Esophagus mucosa (tissue), 1 donor: ENCODE measurements at places on chromosomes 2 and 18. TPM values are rescaled to one million over a fixed set of nuclear protein-coding genes. Genes with fewer than 3 reads are reported as not detected.

ZNF24 gene
- total RNA-seq: 26.7 TPM

RGPD4 gene
- not detected for total RNA-seq

GPR45 gene
- total RNA-seq: not detected

POTEJ gene
- not detected for total RNA-seq

RETREG2 gene
- total RNA-seq: 41.6 TPM
